ENCODE measurements at places on chromosomes 16 and 17.

DNA sequence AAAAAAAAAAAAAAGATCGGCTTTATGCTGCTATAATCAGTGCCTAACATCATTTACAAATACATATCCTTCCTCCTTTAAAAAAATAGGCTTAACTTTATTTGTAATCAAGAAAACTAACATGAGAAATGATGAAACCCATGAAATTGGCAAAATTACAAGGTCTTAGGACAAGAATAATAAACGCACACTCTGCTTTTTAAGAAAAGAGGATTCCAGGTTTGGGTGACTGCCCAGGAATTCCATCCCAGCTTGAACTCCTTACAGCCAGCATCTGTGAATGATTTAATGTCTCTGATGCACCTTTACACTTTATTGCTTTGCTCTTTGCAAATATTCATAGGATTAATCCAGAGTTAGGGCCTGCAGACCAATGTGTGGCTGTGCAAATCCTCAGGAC is 196.0 kb downstream of the CBLN1 start:
- no peak for DNase-seq

DNA sequence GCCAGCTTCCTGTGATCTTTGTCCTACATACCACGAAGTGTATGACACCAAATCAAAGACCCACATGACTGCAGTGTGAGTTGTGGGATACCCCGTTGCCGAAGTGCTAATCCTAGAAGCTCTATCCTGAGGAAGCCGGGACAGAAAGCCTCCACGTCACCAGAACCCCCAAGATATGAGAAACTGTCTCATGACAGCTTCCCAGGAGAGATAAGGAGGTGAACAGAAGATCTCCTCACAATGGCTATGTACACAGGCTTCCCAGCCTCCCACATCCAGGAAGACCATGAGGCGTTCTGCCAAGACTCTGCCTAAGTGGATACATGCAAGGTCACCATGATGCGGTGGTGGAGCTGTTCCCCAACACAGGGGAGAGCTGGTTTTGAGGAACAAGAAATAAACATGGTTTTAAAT is 37.1 kb downstream of the TRIM25 start:
- DNase-seq = no peak

GRCh38 chr16:4572715-4573114 is 16.6 kb downstream of the C16orf96 start:
- DNase-seq = no peak

GRCh38 chr16:30490210-30490609 is 17.7 kb downstream of the ITGAL start:
- DNase-seq = no peak

- no peak for DNase-seq
Measured at GRCh38 chr16:11949527-11949926, 7.7 kb upstream of the NPIPB2 start.

DNA sequence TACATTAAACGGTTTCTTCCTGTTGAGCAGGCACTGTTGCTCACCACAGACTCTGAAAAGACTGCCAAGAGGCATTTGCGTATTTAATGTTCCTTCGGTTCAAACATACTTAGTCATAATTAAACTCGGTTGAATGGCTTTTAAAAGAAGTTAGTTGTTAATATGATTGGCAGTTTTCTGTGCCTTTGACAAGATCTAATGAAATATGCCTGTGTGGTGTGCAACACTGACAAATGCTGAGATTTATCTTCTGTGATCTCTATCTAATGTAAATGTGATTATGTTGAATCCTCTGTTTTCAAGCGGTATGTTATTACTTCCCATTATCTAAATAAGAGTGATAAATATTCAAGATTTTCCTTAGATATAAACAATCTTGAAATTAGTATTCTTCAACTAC is 1046.6 kb downstream of the CDH8 start:
- no peak for DNase-seq

DNA sequence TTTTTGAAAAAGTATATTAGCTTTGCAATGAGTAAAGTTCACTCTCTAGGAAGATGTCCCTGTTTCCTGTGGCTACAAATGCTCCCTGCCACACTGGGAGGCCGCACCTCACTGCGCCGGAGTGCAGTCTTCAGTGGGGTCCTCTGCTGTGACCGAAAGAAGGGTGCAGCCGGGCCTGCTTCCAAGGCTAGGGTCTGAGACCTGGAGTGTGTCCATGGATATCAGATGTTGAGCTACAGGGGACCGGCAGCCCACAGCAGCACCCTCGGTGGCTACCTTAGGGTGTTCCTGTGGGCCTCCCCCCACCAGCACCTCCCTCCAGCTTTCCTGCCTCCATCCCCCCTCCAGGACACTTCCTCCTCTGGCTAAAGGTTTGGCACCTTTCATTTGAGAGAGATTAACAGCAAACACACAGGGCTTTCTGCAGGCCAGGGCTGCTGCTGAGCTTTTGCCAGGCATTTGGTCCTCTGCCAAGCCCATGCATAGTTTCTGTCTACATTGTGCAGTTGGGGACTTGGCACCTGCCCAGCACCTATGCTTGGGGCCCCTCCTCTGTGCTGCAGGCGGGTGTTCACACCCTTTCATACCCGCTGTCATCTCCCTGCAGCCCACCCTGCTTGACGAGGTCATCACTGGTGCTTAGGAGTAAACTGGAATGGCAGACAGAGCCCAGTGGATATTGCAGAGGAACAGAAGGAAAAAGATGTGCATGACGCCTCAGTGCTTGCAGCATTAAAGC is 33.8 kb upstream of the CRISPLD2 start:
- DNase-seq = no peak

GRCh38 chr17:39568702-39569101 is 39.0 kb downstream of the NEUROD2 start:
- DNase-seq = no peak

DNA sequence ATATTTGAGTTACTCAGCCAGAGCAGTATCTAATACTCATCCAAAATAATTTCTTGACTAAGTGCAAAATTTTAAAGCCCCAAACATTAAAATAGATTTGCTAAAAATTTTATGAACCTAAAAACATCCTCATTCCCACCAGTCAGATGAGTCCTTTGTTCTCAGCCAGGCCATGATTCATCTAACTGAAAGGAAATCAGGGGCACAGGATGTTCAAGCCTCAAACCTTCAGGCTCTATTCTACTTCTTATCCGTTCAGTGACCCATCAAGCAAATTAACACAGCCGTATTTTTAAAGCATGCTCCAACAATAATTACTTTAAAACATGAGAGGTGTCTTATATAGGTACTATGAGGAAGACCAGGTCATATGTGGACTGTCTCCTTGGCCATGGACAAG is 176.5 kb upstream of the MON1B start:
- DNase-seq = no peak

DNA sequence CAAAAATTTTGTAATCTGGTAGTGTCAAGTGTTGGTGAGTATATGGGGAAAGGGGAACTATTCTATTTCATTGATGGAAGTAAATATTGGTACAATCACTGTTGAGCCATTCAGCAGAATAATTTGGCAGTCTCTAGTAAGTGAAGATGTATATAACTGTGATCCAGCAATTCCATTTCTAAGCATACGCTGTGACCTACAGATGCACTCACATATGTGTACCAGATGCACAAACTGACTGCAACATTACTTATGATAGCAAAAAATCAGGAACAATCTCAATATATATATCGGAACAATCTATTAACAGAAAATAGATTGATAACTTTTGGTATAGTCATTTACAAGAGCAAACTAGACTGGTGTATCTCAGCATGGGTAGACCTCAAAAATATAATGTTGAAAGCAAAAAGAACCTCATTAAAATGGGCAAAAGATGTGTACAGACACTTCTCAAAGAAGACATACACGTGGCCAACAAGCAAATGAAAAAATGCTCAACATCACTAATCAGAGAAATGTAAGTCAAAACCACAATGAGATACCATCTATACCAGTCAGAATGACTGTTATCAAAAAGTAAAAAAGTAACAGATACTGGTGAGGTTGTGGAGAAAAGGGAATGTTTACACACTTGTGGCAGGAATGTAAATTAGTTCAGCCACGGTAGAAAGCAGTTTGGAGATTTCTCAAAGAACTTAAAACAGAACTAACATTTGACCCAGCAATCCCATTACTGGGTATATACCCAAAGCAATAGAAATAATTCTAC is 20.7 kb downstream of the ADAP2 start:
- no peak for DNase-seq

- no peak for DNase-seq
Measured at GRCh38 chr16:2087748-2088631, 40.2 kb downstream of the TSC2 start.

GRCh38 chr17:33525186-33525585 is 232.1 kb upstream of the ASIC2 start:
- DNase-seq = no peak

GRCh38 chr17:39084558-39084957 is 66.9 kb downstream of the PLXDC1 start:
- no peak for DNase-seq

DNA sequence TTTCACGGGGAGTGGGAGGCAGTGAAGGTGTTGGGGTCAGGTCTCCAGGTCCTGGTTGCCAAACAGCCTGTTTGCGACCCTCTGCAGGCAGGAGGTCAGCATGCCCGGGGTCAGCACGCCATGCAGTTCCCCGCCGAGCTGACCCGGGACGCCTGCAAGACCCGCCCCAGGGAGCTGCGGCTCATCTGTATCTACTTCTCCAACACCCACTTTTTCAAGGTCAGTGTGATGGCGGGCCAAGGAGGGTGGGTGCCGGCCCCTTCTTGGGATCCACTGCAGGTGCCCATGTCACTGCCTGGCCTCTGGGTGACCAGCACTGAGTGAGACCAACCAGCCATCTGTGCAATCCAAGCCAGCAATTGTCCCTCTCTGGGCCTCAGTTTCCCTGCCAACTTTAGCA is 21.3 kb downstream of the ADGRG5 start:
- no peak for DNase-seq

DNA sequence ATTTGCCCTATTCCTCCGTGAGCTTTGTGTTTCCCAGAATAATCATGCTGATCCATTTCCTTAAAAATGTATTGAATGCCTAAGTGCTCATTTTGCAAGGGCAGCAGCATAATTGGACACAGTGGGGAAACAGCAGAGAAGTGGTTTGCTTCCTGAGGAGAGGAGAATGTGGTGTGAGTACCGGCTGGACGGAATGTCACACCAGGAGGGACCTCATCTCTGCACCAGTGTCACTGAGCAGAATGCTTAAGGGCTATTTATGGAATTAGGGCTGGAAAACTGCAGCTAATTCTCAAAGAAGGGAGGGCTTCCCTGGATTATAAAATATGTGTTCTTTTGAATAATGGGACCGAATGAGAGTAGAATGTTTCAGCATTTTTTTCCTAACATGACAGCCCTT is 1100.6 kb upstream of the RBFOX1 start:
- no peak for DNase-seq

GRCh38 chr17:42898147-42898811 is 2.3 kb upstream of the G6PC1 start:
- DNase-seq = no peak

DNA sequence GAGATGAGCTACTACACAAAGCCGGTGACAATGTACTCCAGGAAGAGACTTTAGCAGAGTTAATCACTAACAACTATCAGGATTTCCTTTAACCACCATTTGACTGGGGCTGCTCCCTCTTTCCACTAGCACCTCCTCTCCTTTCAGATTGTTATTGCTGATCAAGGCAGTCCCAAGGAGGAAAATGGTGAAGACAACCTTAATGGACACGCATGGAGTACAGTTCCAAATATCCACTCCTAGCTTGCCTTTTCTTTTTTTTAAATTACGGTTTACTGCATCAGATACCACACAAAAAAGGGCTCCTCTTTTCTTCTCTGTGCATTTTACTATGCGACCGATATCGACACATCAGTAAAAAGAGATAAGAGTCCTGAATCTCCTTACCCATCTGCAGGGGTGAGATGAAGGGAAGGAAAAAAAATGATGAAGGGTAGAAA is 30.9 kb downstream of the FAM222B start:
- no peak for DNase-seq

DNA sequence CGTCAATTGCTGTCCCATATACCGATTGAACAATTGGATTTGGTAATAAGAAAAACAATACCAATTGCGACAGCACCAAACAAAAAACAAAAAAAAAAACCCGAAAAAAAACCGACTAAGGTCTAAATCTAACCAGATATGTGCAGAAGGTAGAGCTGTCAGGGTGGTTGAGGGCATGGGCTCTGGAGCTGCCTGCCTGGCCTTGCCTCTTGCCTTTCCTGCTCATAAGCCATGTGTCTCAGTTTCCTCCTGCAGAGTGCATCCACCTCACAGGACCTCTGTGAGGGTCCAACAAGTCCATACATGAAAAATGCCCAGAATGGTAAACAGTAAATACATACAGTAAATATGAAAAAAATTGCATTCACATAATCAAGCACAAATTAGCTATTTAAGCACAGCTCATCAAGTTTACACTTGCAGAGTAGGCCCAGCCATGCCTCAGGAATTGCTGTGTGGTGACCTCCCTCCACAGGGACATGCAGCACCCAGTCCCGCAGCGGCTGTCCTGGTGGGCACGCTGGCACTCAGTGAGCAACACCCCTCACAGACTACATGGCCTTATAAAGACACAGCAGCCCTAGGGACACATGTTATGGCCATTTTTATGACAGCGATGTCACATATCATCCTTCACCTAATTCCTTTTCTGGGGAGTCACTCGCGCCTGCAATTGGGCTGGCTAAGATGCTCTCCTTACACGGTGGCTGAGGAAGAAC is 17.9 kb downstream of the TBC1D28 start:
- DNase-seq = no peak

DNA sequence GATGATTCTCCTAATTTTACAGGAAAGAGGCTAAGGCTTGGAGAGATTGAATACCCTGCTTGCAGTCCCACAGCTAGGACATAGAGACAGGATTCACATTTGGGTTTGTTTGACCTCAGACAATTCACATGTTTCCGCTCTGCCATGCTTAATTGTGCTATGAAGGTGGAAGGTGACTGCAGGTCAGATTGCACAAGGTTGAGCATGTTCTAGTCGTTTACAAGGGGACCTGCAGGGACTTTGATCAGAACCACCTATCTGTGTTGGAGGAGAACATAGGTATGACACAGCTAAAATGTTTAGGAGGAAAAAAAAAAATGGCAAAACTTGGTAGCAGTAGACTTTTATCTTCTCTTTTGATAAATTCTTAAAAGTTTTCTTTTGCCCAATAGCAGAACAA is 4.9 kb upstream of the ANKFN1 start:
- no peak for DNase-seq

DNA sequence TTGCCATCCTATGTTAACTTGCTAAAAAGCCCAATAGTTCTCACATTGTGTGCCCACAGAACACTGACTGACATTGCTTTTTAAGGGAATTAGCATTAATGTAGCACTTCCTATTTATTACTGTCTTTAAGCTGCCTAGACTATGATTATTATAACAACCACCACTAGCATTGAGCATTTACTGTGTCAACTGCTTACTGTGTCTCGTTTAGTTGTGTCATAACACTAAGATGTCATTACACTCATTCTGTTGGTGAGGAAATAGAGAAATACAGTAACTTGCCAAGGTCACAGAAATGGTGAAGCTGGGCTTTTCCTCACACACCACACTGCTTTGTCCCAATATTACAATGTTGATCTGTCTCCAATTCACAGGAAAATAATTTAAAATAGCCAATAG is 30.2 kb downstream of the TRIM25 start:
- no peak for DNase-seq

DNA sequence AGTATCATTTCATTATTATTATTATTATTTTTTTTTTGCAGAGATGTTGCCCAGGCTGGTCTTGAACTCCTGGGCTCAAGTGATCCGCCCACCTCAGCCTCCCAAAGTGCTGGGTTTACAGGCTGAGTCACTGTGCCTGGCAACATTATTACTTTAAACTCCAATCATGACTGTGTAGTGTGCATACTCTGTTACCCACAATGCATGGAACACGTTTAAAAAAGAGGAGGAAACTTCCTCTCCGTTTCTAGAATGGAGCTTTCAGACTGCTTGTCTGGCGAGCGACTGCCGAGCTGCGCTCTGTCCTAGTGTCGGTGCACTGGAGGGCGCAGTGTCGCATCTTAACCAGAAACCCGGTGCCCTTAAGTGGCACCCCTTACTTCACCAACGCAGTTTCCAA is 22.1 kb upstream of the FASN start:
- DNase-seq = no peak
